Neural cell (in vitro differentiated cells): ENCODE measurements at places on chromosomes 13 and 19. TPM values are rescaled to one million over a fixed set of nuclear protein-coding genes. Genes with fewer than 3 reads are reported as not detected.

Gene KMT5C
- polyA plus RNA-seq, result 50.9 and 72.1 TPM in 2 replicates

Gene SWSAP1
- polyA plus RNA-seq, result 2.1 and 2.4 TPM in 2 replicates

Gene AMER2
- polyA plus RNA-seq, result 32.9 and 33.2 TPM in 2 replicates

Gene IQCN
- 2.5 and 3.7 TPM in 2 replicates for polyA plus RNA-seq

Gene SHISA2
- 2.3 and 2.7 TPM in 2 replicates for polyA plus RNA-seq

Gene FPR2
- not detected in 2 replicates for polyA plus RNA-seq

Gene LGALS7B
- polyA plus RNA-seq, result not detected in 2 replicates

Gene TMEM143
- 4.2 and 11.7 TPM in 2 replicates for polyA plus RNA-seq

Gene ZNF433
- 37.3 and 40.6 TPM in 2 replicates for polyA plus RNA-seq

Gene IGFL1
- not detected in 2 replicates for polyA plus RNA-seq

Gene TMEM255B
- polyA plus RNA-seq, result 0.12 TPM in 1 of 2 replicates, not detected in the other

Gene CALR3
- not detected in 2 replicates for polyA plus RNA-seq

Gene DNMT1
- 41.2 and 58.4 TPM in 2 replicates for polyA plus RNA-seq

Gene TPTE2
- polyA plus RNA-seq, result 0.83 and 1.0 TPM in 2 replicates

Gene EBI3
- polyA plus RNA-seq, result not detected in 2 replicates

Gene RNF113B
- not detected in 2 replicates for polyA plus RNA-seq

Gene FAM216B
- polyA plus RNA-seq, result not detected in 2 replicates

Gene NLRP11
- not detected in 2 replicates for polyA plus RNA-seq

Gene FOXA3
- not detected in 2 replicates for polyA plus RNA-seq

Gene ZNF575
- polyA plus RNA-seq, result not detected in 2 replicates

Gene LMTK3
- polyA plus RNA-seq, result 8.1 and 17.1 TPM in 2 replicates

Gene KISS1R
- 0.76 and 5.4 TPM in 2 replicates for polyA plus RNA-seq

Gene CGB7
- polyA plus RNA-seq, result not detected in 2 replicates

Gene ZNF543
- 9.3 and 14.8 TPM in 2 replicates for polyA plus RNA-seq

Gene ZNF324
- 12.5 and 19.5 TPM in 2 replicates for polyA plus RNA-seq

Gene SYNE4
- polyA plus RNA-seq, result 0.16 and 0.19 TPM in 2 replicates

Gene ZNF667
- polyA plus RNA-seq, result 17.4 and 19.6 TPM in 2 replicates

Gene PLIN5
- polyA plus RNA-seq, result 1.0 and 1.3 TPM in 2 replicates

Gene KLC3
- 0.44 TPM in 1 of 2 replicates, not detected in the other for polyA plus RNA-seq

Gene SCN1B
- polyA plus RNA-seq, result 1.5 and 3.1 TPM in 2 replicates

Gene RGCC
- polyA plus RNA-seq, result not detected in 2 replicates

Gene TRAPPC2B
- 42.6 and 60.5 TPM in 2 replicates for polyA plus RNA-seq

Gene ATP8A2
- 11.9 and 14.9 TPM in 2 replicates for polyA plus RNA-seq

Gene SPACA4
- polyA plus RNA-seq, result not detected in 2 replicates

Gene GJA3
- polyA plus RNA-seq, result not detected in 2 replicates

Gene PSG7
- not detected in 2 replicates for polyA plus RNA-seq

Gene ATP4A
- 0.34 TPM in 1 of 2 replicates, not detected in the other for polyA plus RNA-seq

Gene ZSCAN5C
- polyA plus RNA-seq, result not detected in 2 replicates

Gene SYCN
- polyA plus RNA-seq, result not detected in 2 replicates

Gene ERCC2
- 28.8 and 39.0 TPM in 2 replicates for polyA plus RNA-seq

Gene CYP2A6
- not detected in 2 replicates for polyA plus RNA-seq

Gene IGFL2
- not detected in 2 replicates for polyA plus RNA-seq

Gene NCR1
- polyA plus RNA-seq, result not detected in 2 replicates

Gene DCT
- polyA plus RNA-seq, result 0.14 TPM in 1 of 2 replicates, not detected in the other

Gene RFPL4AL1
- not detected in 2 replicates for polyA plus RNA-seq
